ENCODE measurements at places on chromosomes 6 and 20.
A peak's percentile ranks its signal among the peaks of the same experiment; 100 is the strongest.

GRCh38 chr6:107660839-107661238 is 163.3 kb downstream of the SCML4 start:
- no peak for DNase-seq

- DNase-seq = no peak
Observed at GRCh38 chr6:141641951-141642350, 490.8 kb upstream of the GJE1 start.

- peak; percentile 49 for DNase-seq
Observed at GRCh38 chr6:154156135-154156896, 117.3 kb downstream of the OPRM1 start.

- no peak for DNase-seq
Observed at GRCh38 chr6:35358086-35358485, 15.7 kb downstream of the PPARD start.

GRCh38 chr20:51772236-51772635 is 4.0 kb upstream of the ATP9A start:
- no peak for DNase-seq

GRCh38 chr20:24651976-24652345 is 182.5 kb downstream of the SYNDIG1 start:
- DNase-seq = peak; percentile 54

- DNase-seq = peak; percentile 16
Observed at GRCh38 chr6:130848945-130849344, 21.7 kb downstream of the SMLR1 start.

GRCh38 chr20:13028673-13029072 is 19.9 kb downstream of the SPTLC3 start:
- DNase-seq = no peak

DNA sequence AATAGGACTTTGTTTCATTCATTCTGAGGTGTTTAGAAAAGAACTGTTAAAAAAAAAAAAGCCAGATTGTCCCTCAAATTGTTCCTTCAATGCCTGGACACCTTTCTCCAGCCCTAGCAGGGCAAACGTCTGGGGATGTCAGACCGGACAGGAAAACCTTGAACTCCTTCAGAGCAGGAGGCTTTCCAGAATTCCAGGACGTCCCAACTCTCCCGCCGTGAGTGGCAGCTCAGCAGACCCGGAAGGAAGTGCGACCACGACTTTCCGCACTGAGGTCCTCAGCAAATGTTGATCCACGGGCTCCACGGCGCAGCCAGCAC is 139.1 kb downstream of the DLL1 start:
- no peak for DNase-seq

DNA sequence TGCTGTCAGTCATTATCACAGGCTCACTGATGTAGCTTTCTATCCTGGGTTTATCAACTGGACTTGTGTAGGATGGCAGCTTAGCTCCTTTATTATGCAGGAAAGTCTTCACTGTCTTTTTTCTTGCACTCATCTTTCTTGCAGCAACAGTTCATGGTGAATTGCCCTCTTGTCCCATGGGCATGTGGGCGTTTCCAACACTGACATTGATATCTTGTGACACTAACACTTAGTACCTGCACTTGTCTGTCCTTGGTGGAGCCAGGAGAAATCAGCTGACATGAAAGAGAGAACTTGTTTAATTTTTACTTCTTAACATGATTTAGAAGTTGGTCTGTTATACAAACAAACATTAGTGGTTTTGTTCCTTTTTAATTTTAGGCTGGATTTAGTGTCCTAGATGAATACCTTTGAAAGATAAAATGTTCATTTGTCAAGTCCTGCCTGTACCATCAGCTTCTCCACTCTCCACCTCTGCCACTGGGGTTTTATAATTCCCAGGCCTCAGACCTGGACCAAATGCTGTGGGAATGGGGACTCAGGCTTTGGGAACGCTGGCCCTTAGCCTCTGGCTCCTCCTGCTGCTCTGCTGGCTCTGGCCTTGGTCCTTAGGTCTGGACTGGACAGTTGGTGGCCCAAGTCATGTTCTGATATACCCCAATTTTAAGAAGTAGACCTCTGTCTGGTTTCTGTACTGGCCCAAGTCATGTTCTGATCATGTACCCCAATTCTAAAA is 161.0 kb upstream of the LAMP5 start:
- DNase-seq = no peak

DNA sequence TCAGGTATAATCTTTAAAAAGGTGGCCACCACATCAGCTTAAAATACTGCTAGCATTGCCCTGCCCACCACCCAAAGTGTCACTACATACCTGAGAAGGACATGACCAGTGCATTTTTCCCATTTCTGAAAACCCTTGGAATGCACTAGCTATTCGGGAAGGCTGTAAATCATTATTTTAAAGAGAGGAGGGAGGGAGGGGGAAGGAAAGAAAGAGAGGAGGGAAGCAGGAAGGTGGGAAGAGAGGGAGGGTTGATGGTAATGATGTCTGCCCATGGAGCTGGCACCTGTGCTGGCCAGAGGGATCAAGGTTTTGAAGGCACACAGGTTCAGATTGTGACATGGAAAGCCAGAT is 32.4 kb downstream of the VAPB start:
- DNase-seq = peak; percentile 10

DNA sequence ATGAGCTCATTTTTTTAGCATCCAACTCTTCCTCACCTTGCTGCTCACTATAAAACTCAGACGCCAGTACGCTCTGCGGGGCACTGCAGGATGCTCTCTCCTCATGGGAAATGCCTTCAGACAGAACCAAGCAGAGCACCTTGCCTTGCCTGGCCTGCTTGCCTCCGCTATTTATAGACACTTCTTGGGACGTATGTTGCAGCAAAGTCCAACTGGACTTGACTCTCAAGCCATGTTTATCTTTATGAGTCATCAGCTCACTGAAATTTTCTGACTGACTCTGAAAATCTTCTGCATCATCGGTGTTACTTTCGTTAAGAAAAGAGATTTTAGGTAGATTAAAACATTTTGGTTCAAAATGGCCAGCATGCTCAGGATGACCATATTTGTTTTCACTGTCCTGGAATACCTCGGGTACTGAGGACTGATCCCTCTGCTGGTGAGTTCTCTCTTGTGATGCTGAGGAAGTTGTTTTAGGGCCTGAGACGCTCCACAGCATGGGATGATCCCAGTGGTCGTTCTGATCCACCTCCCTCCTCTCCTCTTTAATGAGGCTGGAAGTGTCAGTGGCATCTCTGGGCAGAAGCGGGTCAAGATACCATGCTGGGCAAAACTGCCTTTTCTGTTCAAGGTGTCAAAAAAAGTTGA is 204.5 kb downstream of the KIF16B start:
- peak; percentile 10 for DNase-seq

DNA sequence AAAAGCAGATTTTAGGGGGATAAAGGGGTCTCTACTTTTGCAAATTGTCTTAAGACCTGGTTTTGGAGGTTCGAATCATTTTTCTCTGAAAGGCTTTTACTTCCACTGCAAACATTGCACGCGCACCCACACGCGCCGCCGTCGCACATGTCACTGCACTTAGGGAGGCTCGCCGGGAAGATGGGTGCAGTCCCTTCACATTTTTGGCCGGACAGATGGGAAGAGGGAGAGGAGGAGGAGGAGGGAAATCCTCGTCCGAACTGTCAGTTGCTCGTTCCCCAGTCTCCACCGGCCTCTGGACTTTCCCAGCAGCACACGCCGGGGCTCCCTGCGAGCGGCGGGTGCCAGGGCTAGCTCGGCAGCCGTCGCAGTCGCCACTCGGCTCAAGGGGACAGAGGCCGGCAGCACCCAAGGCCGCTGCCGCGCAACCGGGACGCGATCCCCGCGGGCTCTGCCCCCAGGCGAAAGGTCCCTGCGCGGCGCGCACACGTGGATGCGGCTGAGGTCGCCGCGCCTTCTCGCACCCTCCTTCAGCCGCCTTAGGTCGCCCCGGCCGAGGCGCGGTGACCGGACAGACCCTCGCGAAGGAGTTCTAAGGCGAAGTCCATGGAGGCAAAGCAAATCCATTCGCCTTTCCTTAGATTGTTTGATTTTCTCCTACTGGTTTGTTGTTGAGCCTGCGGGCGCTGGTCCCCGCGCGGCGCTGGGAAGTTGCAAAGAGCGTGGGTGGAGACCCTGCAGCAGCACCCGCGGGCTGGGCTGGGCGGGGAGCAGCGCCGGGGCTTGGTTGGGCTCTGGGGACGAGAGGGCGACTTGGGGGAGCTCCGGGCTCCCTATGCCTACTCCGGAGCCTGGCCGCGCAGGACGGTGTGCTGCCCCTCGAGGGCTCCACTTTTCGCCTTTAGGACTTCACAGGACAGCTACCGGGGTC is 1.2 kb downstream of the MYB start:
- no peak for DNase-seq

- DNase-seq = no peak
Observed at GRCh38 chr6:49506569-49507111, 6.9 kb downstream of the GLYATL3 start.

DNA sequence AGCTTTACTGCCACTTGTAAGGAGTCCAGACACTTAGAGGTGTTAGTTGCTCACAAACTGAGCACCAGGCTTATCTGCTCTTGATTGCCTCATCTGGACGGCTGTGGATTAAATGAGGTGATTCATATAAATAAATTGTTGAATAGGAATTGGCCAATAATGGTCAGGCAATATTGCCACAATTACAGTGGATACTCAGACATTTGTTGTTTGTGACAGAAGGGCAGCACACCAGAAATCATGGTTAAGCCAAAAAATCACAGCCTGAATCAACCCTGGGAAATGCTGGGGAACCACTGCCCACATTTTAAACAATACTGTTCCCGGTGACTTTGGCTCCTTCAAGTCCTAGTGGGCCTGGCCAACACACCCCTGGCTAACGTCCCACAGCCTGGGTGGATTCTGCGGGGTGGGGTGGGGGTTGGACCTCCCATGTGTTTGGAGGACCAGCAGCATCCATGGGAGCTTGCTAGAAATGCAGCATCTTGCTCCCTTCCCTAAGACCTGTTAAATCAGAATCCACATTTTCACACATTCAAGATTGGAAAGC is 29.5 kb upstream of the SPDEF start:
- DNase-seq = no peak

GRCh38 chr6:168939041-168939440 is 314.6 kb downstream of the THBS2 start:
- DNase-seq = no peak

DNA sequence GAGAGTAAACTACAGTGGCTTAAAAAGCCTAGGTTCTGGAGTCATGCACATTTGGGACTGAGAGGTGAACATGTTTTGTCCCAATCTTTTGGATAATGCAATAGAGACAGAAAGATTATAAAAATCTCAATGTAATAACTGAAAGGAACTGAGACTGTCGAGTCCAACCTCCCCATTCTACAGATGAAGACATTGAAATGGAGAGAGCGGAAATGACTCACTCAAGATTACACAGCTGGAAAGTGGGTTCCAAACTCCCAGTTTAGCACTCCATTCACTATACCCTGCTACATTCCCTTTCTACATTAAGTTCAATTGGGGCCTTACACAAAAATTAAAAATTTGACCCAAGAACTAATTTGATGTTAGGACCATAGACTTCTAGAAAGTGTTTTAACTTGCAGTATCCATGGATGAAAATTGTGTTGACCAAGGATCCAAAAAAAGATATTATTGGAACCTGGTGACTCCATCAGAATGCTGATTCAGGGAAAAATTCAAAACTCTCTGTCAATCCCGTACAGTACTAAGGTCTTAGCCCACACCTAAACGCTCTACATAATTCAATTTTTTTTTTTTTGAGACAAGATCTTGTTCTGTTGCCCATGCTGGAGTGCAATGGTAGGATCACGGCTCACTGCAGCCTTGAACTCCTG is 1.5 kb upstream of the ILRUN start:
- no peak for DNase-seq

GRCh38 chr6:130366107-130367005 is 539 bp downstream of the TMEM200A start:
- peak; percentile 56 for DNase-seq

- no peak for DNase-seq
Observed at GRCh38 chr6:10964684-10965083, 77.8 kb downstream of the SYCP2L start.

- peak; percentile 35 for DNase-seq
Observed at GRCh38 chr6:139159016-139159415, 24.1 kb downstream of the HECA start.

GRCh38 chr6:27863962-27864905 is 48.0 kb downstream of the OR2B2 start:
- peak; percentile 42 for DNase-seq

DNA sequence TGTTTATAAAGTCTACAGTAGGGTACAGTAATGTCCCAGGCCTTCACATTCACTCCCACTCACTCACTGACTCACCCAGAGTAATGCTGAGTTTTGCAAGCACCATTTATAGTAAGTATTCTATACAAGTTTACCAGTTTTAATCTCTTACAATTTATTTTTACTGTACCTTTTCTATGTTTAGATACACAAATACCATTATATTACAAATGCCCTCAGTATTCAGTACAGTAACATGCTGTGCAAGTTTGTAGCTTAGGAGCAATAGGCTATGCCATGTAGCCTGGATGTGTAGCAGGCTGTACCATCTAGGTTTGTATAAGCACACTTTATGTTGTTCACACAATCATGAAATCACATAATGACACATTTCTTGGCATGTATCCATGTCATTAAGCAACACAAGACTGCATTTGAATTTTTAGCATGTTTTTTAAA is 673.6 kb downstream of the CD109 start:
- DNase-seq = peak; percentile 89

DNA sequence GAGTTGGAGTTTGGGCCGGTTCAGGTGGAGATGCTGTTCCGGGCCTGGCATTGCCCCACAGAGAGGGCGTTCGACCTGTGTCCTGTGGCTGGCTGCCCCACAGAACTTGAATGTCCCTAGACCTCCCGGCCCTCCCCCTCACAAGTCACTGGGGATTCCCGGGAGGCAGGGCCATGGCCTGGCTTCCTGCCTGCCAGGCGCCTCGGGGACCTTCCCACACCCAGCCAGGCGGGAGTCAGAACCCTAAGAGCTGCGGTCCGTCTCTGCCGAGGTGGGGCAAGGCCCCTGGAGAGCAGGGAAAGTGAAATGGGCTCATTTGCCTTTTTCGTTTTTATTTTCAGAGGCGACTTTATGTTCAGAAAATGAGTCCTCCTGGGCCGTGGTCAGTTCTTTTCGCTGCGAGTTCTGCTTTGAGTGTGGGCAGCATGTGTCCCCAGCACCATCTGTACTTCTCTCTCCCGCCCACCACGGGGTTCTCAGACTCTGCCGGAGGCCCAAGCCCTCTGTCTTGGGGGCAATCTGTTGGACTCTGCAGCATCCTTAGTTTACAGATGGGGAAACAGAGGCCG is 8.5 kb downstream of the RBM38 start:
- DNase-seq = no peak

DNA sequence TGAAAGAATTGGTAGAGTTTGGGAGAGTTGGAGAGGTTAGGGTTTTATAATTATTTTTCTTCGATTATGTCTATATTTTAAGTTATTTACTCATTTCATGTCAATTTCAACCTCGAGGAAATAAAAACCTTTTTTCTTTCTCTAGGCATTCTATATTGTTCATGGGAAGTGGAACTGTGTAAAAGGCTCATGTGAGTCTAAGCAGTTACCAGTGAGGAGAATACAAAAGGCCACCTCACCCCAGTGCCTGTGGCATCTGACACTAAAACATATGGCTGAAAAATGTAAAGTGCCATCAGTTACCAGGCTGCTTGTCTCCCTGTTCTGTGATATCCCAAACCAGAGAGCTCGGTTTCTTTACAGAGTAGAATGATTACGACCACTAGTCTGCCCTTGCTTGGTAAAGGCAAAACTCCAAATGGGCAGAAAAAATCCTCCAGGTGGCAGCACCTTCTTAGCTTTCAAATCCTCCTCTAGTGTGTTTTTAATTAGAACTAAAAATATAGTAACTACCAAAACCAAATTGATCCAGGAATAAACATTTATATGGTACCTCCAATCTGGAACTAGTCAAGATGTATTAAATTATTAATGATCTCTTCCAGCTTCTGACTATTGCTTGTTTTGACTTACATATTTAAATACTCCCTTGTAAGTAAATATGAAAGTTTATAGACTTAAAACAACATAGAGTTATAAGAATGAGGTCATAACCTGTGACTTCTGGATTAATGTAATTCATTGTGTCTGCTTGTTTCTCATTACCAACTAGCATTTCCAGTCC is 122.6 kb upstream of the MCHR2 start:
- peak; percentile 77 for DNase-seq
